Vagina (tissue), 2 donors: ENCODE measurements at places on chromosomes 16 and 17. TPM values are rescaled to one million over a fixed set of nuclear protein-coding genes. Genes with fewer than 3 reads are reported as not detected.

- no peak overlapping the region for H3K27ac ChIP-seq
- DNase-seq, result no peak
- no peak overlapping the region for H3K4me3 ChIP-seq
- no peaks in the 10 kb centered on the region for H3K27me3 ChIP-seq
These were observed 397.5 kb downstream of the CPPED1 start for GRCh38 chr16:12406158-12406557.

DNA sequence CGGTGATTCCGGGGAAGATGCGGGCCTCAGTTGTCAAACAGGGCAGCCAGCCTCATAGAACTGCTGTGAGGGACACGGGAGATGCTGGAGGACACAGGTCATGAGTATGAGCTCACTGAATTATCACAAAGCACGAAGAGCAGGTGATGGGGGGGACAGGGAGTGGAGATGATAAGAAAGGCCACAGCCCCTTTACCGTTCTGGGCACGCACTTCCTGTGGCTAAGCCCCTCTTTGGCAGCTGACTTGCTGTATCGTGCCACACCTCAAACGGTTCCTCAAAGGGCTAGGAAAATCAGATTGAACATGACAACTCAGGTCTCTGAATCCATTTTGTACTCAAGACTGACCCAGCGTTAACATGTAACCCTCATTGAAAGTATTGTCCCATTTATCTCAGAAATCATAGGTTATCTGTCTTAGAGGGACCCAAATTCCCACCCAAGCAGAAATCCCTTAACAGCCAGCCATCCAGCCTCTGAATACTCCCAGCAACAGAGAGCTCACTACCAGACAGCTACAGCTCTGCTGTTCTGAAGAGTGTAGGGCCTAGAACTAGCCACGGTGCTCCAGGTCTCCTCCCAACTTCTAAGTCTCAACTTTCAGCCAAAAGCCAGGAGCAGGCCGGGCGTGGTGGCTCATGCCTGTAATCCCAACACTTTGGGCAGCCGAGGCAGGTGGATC lies 5.0 kb upstream of the SRL start:
- no peak overlapping the region for H3K27ac ChIP-seq
- no peaks in the 10 kb centered on the region for H3K27me3 ChIP-seq
- no peaks in the 10 kb centered on the region for H3K36me3 ChIP-seq

IRX3 gene
- total RNA-seq, result 16.5 TPM

DNA sequence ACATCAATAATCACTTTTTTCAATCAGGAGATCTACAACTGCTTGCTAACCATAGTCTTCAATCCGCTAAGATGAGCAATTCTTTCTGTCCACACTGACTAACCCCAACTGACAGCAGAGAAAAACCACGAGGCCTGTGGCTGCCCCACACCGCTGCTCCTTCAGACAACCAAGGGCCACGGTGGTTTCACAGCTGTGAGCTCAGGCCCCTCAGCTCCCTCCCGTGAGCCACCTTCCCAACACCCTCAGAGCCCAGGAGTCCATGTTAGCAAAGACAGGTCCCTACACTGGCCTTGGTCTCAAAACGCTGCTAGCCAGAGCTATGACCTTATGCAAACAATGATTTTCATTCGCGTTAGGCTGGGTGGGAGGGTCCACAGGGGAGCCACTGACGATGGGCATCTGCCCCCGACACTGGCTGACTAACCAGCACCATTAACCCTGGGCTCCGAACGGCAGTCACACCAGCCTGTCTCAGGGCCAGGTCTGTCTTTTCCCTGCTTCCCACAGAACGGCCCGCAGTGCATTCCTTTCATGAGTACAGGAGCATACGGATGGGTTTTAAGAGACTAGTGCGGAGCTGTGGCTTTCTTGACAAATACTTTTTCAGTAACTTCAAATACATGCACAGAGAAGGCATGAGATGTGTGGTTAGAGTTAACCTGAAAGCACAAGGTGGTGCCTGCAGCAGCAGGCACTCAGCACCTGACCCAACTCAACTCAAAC lies 67.3 kb downstream of the ANKRD11 start:
- no peaks in the 10 kb centered on the region for H3K27me3 ChIP-seq
- H3K4me3 ChIP-seq, result no peak overlapping the region
- no peaks in the 10 kb centered on the region for H3K36me3 ChIP-seq
- peaks cover 60% of the 10 kb centered on the region for H3K4me1 ChIP-seq

DNA sequence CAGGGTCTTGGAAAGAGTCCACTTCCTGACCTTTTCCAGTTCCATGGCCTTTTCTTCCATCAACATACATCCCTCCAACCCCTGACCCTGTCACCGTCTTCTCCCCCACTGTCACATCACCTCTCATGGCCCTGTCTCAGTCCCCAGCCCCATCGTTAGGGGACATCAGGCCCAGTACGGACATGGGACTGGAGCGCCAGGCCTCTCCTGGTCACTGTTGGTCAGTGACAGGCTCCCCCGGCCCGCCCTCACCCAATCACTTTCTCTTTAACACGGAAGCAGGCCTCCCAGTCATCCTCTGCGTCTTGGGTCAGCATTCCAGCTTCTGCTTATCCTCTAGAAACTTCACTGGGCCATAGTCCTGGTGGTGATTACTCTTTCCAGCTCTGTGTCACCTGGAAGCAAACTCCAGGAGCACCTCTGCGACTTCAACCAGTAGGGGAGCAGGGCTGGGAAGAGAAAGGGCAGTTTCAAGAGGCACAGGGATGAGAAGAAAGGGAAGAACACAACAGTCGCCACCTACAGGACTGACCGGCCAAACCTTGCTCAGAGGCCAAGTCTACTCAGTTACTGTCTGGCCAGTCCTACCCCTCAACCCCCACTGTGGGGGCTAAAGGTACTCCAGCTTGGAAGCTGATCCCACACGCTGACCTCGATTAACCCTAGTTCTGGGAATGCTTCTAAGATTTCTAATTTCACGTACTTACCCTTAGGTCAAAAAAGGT lies 15.9 kb upstream of the ICAM2 start:
- no peak overlapping the region for H3K4me3 ChIP-seq
- H3K4me1 ChIP-seq, result no peaks in the 10 kb centered on the region
- no peaks in the 10 kb centered on the region for H3K36me3 ChIP-seq
- no peaks in the 10 kb centered on the region for H3K27me3 ChIP-seq
- no peak overlapping the region for H3K27ac ChIP-seq

DNA sequence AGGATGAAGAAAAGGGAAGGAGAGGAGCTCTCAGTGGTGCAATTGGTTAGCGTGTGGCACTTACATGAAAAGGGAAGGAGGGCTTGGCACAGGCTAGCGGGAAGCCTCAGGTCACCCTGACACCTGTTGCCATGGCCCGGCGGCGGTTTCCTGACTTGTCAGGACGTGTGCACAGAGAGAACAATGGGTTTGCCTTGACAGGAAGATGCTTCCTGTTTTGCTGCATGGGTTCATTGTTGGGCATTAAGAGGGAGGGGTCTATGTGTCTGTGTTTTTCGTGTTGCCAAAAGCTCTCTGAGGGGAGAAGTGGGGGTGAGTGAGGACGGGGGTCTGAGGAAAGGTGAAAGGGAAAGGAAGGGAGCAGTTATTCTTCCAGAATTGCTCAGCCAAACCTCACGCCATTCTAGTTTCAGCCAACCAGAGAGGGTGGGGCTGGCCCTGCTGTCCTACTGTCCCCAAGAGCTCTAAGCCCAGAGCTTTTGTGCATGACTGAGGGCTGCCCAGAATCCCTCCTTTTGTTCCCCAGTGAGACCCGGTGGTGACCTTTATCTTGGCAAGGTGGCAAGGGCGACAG lies 17.1 kb upstream of the CCR7 start:
- DNase-seq, result peak; percentile 84
- H3K4me3 ChIP-seq, result no peak overlapping the region
- H3K4me1 ChIP-seq, result peaks cover 15% of the 10 kb centered on the region

- DNase-seq, result no peak
- no peaks in the 10 kb centered on the region for H3K36me3 ChIP-seq
- H3K27ac ChIP-seq, result no peak overlapping the region
- no peak overlapping the region for H3K4me3 ChIP-seq
- no peaks in the 10 kb centered on the region for H3K4me1 ChIP-seq
- H3K27me3 ChIP-seq, result no peaks in the 10 kb centered on the region
These were observed 68.9 kb downstream of the NEUROD2 start for GRCh38 chr17:39538866-39539265.

GRCh38 chr16:19115148-19116021 lies 1.6 kb downstream of the ITPRIPL2 start:
- H3K36me3 ChIP-seq, result no peaks in the 10 kb centered on the region
- no peak for DNase-seq
- H3K4me1 ChIP-seq, result peaks cover 70% of the 10 kb centered on the region
- no peaks in the 10 kb centered on the region for H3K27me3 ChIP-seq
- peak overlapping the region; percentile 67 for H3K4me3 ChIP-seq
- H3K27ac ChIP-seq, result peak overlapping the region; percentile 94

DNA sequence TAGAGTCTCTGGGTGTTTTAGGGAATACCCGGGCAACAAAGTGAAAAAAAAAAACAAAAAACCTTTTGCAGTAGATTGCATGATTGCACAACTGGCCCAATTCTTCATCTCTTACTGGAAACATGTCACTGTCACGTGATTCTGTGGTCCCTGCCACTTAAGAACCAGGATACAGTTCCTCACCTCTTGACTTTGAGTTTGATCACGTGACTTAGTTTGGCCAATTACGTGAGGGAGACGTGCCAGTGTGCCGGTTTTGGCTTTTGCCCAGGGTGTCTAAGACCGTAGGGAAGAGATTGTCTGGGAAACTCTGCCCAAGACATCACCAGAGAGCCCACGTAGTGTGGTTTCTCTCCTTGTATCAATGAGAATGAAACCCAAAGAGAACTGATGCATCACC lies 88.7 kb downstream of the GRIN2A start:
- no peaks in the 10 kb centered on the region for H3K27me3 ChIP-seq
- H3K4me1 ChIP-seq, result no peaks in the 10 kb centered on the region
- H3K36me3 ChIP-seq, result no peaks in the 10 kb centered on the region
- DNase-seq, result no peak
- no peak overlapping the region for H3K4me3 ChIP-seq

DNA sequence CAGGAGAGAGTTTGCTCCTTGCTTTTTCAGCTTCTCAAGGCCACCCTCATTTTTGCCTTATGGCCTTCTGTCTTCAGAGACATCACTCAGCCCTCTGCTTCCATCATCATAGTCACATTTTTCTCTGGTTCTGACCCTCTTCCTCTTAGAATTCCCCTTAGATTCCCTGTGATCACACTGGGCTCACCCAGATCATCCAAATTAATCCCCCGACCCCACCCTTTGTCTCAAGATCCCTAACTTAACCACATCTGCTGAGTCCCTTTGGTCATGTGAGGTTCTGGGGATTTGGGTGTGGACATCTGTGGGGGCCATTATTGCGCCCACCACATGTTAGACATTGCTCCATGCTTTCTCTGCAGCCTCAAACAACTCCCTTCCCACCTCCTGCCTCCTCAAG lies 323.4 kb downstream of the CPPED1 start:
- no peaks in the 10 kb centered on the region for H3K4me1 ChIP-seq
- H3K4me3 ChIP-seq, result no peak overlapping the region
- H3K36me3 ChIP-seq, result no peaks in the 10 kb centered on the region
- no peaks in the 10 kb centered on the region for H3K27me3 ChIP-seq
- no peak overlapping the region for H3K27ac ChIP-seq
- DNase-seq, result no peak

DNA sequence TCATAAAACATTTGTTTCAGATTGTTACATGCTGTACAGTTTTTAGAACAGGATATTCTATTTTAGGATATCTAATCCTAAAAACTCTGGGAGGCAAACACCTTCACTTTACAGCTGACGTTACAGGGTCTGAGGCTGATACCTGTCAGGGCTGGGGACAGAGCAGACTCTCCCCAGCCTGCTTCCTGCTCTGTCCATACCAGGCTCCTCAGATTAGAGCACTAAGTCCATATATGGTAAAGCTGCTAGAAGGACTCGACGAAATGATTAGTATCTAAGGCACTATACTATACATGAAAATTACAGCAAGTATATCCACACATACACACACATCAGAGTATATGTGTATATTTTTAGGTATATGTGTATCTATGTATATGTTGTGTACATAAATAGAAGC lies 125.2 kb downstream of the ZFHX3 start:
- no peak overlapping the region for H3K4me3 ChIP-seq
- no peak overlapping the region for H3K27ac ChIP-seq
- H3K4me1 ChIP-seq, result peaks cover 34% of the 10 kb centered on the region
- H3K36me3 ChIP-seq, result no peaks in the 10 kb centered on the region
- H3K27me3 ChIP-seq, result no peaks in the 10 kb centered on the region
